ENCODE measurements at places on chromosomes 6 and 20.

- peak; percentile 90 for DNase-seq
Measured at GRCh38 chr20:23160536-23161243, 74.6 kb upstream of the CD93 start.

DNA sequence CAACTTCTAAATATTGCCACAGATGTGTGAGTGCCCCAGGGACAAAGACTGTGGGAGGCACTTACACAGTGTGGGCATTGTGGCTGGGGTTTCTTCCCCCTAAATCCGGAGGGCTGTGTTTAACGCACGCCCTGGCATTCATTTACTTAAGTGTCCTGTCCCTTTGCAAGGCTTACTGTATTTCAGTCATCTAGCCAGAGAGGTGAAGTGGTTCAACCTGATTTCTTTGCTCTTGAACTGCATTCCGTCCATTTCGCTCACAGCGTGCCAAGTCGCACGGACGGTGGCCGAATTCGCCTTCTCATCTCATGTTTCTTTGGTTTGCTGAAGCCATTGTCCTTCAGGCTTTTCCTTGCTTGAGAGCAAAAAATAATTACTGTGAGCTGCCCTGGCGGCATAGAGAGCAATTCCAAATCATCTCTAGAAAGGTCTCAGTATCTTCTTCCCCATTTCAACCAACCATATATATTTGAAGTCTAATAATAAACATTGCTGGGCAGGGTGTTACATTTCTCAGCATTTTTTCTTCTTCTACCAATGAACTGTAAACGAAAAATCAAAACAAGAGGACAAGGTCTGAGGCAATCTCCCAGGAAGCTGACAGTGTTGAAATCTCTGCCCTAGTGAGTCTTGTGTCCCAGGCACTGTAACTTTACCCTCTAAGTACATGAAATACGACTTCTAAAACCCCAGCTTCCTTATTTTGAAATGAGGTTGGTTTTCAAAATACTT lies 16.9 kb downstream of the SYTL3 start:
- DNase-seq = peak; percentile 76

DNA sequence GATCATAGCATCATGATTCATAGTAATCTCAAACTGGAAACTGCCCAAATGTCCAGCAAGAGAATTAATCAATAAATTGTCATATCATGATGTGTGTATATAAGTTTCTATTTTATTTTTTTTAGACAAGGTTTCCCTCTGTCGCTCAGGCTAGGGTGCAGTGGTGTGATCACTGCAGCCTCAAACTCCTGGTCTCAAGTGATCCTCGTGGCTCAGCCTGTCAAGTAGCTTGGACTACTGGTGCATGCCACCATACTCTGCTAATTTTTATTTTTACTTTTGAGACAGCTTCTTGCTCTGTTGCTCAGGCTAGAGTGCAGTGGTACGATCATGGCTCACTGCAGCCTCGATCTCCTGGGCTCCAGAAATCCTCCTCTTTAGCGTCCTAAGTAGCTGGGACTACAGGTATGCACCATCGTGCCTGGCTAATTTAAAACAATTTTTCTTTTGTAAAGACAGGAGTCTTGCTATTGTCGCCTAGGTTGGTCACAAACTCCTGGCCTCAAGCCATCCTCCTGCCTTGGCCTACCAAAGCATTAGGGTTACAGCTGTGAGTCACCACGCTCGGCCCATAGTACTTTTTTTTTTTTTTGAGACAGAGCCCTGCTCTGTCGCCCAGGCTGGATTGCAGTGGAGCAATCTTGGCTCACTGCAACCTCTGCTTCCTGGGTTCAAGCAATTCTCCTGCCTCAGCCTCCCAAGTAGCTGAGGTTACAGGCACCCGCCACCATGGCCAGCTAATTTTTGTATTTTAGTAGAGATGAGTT lies 8.7 kb upstream of the ATRN start:
- peak; percentile 18 for DNase-seq

DNA sequence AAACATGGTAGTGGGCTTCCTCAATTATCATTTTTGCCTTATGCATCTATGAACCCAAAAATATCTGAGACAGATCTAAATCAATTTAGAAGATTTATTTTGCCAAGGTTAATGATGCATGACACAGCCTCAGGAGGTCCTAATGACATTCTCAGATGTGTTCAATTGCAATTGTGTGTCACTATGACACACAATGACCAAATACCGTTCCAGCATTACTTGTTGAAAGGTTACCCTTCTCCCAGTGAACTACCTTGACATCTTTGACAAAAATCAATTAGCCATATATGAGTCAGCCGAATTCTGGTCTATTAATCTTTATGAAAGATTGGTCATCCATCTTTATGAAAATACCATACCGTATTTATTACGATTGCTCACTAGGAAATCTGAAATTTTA lies 592.5 kb upstream of the GJE1 start:
- no peak for DNase-seq

- DNase-seq = no peak
Measured at GRCh38 chr6:93350774-93351173, 68.6 kb downstream of the EPHA7 start.

- peak; percentile 87 for DNase-seq
Measured at GRCh38 chr6:142356201-142356883, 54.5 kb downstream of the ADGRG6 start.

DNA sequence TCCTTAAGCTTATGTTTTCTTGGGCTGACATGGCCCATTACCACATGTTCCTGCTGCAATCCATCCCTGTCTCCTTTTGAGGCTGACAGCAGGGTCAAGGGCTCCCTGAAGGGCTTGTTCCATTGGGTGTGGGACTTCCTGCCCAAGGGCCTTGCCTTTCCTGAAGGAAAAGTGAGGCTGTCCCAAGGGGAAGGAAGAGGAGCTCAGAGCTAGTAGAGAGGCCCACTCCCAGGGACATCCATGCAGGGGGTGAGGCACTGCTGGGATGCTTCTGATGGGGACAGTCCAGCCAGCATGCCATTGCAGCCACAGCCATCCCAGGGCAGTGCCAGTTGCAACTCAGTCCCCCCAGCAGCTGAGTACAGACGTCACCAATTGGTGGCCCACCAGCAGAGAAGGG lies 138.4 kb upstream of the FOXA2 start:
- no peak for DNase-seq

DNA sequence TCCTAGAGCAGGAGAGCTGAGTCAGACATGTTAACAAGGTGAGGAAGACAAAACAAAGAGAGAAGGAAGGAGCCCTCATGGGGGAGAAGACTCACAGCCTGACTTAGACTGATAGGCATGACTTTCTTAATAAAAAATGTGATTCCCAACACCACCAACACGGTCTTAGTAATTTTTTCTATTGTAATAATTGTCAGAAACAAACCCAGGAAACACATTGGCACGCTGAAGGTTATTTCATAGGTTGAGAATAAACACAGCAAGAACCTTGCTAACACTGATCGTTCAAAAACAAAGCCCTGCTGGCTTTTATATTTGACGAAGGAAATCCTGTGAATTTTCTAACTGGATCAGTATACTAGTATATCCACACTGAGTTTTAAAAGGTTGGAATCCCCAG lies 286.8 kb downstream of the HACE1 start:
- no peak for DNase-seq

DNA sequence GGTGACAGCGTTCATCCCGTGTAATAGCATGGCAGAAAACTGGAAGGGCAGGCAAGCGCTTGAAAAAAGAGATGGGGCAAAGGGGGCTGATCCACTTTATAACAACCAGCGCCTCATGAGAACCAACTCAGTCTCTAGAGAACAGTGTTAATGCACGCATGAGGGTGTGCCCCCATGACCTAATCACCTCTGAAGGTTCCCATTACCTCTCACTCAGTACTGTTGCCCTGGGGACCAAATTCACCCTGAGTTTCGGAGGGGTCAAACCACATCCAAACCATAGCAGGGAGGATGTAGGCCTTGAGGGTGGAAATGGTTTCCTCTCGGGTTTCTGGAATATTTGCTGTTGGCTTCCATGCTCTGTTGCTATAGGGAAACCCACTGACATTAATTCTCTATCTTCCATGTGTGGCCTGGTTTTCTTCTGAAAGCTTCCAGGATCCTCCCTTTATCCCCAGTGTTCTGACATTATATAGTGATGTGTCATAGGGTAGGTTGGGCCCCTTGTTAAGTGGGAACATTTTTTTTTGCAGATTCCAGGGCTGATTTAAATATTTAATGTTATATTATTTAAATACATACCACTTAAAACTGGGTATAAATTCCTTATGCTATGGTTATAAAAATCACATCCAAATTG lies 65.2 kb downstream of the PPP1R14C start:
- DNase-seq = no peak

DNA sequence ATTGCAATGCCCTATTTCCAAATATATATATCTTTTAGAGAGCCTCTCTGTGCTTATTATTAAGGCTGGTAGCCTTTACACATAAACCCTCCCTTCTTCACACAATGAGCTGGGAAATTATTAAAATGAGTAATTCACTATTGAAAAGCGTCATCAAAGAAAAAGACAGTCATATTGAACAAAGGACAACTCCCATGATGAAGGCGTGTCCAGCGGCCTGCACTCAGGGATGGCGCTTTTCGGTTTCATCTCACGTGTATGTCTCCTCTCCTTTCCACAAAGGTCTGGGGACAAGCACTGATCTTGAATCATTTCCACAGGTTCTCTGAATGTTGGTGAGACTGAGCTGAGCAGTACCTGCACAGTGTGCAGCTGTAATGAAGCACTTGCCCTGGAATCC lies 3.5 kb downstream of the SERPINB9 start:
- no peak for DNase-seq

DNA sequence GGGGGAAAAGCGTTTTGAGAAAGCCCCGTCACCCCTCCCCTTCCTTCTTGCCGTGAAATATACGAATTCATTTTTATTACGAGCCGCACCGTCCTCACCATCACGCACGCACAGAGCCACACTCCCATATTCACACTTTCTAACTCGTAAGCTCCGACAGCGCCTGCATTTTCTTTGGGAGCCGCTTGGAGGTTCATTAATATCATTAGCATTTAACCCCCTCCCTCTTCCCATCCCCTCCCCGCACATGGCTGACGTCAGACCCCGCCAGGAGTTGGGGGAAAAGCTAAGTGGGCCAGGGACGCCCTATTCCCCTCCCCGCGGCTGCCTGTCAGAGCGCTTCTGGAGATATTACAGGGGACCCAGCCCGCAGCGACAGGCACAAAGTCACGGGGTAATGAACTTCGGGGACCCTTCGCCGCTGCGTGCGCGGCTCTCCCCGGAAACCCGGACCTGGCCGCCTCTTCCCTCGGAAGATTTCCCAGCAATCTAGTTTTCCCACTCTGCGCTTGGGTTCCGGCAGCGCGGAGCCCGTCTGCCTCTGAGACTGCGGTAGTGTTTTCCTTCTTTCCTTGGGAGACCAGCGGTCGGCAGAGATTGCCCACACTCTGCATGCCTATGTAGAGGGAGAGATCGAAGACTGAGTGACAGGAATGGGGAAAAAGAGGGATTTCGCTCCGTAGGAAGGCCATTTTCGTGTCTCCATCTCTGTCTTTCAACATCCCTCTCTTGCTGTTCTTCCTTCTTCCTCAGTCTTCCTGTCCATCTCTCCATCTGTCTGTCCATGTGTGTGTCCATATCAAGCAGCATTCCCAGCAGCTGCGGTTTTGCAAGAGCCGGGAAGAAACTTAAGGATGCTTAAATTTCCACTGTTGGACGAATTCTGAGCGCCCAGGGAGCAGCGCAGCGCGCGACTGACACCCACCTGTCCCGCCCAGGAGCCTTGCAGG lies at the start of gene NR2E1:
Gene NR2E1, plus strand, starts transcription at position 309 of the 950 bp plus-strand sequence. CDS start 744 bp downstream, outside the sequence.
- DNase-seq = no peak

DNA sequence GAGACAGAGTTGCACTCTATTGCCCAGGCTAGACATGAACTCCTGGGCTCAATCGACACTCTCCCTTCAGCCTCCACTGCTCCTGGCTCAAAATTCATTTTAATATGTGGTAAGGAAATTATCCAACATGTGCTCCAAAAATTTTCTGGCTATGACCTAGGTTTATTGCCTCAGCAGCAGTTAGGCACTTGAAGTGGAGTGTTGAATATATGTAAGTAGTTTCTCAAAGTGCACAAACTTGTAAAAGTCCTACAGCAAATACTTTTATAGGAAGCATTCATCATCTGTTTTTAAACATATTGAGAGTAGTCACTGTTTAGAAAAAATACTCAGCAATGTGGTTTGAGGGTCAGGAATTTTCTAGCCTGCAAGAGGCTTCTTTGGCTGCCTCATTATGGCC lies 13.2 kb downstream of the FILIP1 start:
- DNase-seq = no peak

- no peak for DNase-seq
Measured at GRCh38 chr6:18447552-18447951, 60.4 kb downstream of the RNF144B start.

- DNase-seq = peak; percentile 75
Measured at GRCh38 chr20:35093267-35093884, 769 bp upstream of the TRPC4AP start.
